ENCODE measurements at places on chromosomes 11 and 22.

- no peak for DNase-seq
Observed at GRCh38 chr22:37581504-37581903, 1.6 kb upstream of the LGALS2 start.

GRCh38 chr22:46193898-46194310 is 43.6 kb downstream of the PPARA start:
- no peak for DNase-seq

GRCh38 chr11:125408311-125408711 is 87.8 kb downstream of the FEZ1 start:
- DNase-seq, result no peak

- no peak for DNase-seq
Observed at GRCh38 chr11:6481924-6482275, 599 bp downstream of the TIMM10B start.

GRCh38 chr11:38456371-38456770 is 1858.3 kb upstream of the RAG2 start:
- no peak for DNase-seq

DNA sequence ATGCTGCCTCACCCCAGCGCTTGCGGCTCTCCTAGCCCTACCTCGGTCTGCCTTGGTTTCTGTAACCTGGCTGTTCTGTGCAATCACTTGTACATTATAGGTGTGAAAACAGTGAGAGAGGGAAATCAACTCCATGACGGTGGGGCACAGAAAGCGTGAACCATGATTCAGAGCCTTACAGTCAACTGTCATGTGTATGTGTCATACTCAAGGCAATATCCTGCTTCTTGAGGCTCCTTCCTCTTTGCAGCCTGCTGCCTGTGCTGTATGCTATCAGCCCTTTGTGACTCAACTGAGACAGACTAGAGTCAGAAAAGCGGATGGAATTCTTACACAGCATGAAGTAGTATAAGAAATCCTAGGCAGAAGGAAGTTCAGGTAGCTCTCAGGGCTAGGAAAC is 2.1 kb downstream of the NRIP3 start:
- peak; percentile 94 for DNase-seq

- DNase-seq, result no peak
Observed at GRCh38 chr11:121328176-121328966, 35.8 kb downstream of the SC5D start.

DNA sequence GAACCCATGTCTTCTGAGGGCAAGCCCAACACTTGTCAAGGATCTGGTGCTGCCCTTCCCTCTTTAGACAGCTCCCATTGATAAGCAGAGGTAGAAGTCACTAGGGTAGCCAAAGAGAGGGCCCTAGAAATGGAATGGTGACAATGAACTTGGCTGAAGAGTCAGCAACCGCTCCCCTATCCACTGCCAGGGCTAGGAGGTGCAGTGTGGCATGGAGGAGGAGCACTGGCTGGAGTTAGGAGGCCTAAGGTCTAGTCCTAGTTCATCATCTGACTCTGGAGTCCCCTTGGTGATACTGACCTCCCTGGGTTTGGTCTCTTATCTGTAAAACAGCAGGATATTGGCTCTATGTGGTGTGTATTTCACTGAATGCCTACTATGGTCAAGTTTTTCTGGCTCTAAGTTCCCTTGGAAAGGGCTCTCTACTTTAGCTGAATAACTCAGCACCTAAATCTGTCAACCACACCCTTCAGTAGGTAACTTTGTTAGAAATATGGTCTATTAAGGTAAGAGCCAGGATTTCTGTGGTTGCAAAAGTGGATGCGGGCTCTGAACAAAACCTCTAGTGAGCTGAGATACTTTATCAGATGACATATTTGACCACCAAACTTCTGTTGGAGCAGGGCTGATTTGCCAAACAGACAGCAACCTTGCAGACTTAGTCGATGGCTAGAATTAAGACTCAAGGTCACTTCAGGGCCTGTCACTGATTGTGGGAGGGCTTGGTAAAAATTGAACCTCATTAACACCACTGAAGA is 10.5 kb downstream of the TIMP3 start:
- no peak for DNase-seq

GRCh38 chr11:47000033-47000432 is 63.5 kb downstream of the CSTPP1 start:
- no peak for DNase-seq

- no peak for DNase-seq
Observed at GRCh38 chr11:34978236-34979191, 62.1 kb downstream of the PDHX start.

DNA sequence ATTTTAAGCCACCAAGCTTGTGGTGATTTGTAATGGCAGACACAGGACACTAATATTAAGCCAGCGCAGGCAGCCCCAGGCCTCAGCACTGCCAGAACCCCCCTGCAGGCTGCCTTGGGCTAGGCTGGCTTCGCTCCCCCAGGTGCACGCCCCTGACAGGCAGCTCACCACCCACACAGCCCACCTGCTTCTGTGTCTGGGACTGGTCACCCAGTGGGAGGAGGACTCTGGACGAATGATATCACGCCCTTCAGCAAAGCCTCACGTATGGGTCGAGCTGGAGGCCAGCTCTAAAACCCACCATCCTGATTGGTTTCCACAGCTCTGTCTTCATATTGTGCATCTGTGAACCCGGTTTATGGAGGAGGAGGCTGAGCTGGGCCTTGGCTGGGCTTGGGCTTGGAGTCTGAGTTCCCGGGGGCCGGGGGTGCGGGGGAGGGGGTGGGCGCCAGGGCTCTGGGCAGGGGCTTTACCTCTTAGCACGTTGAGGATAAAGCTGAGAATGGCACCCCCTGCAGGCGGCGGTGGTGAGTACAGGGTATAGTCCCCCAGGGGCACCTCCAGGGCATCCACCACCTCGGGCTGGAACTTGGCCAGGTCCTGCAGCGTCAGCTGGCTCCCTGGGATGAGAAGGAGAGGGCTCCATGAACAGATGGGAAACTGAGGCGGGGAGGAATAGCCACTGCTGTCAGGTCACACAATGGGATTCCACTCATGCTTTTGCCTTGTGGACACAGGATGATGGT is 13.8 kb downstream of the GGT5 start:
- DNase-seq, result peak; percentile 35

DNA sequence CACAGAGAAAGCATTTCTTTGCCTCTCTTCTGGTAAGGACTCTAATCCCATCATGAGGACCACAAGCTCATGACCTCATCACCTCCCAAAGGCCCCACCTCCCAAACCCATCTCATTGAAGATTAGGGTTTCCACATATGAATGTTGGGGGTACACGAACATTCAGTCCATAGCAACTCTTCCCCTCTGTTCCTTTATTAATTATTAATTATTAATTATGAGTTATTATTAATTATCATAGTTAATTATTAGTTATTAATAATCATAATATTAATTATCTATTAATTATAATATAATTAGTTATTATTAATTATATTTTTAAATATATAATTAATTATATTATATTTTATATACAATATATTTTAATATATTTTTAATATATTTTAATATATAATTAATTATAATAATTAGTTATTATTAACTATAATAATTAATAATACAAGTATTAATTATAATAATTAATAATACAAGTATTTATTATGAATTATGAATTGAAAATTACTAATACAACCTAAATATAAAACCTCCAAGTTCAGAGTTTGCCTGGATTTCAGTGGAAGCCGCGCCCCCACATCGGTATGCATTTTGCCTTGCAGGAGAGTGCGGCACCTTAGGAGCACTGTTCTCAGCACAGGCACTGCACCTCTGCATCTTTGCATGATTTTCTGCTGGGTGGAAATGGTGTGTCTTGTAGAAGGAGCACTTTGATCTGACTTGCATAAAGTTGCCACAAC is 128.0 kb upstream of the FGF3 start:
- DNase-seq, result no peak

DNA sequence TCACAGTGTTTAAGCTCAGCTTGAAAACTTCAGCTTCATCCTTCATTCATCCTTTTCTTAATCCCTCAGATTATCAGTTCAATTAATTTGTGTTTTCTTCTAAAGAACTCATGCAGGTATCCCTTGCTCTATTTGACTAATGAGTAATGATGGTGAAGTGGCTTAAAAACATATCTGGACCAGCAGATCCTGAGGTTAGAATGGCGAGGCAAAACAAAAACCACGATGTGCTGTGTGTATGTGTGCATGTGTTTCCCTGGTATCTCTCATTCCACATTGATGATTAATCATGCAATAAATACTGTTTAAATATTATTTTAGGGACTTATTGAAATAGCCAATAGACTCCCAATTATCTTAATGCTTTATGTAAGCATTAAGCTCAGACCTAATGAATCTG is 437.0 kb downstream of the DYNC2H1 start:
- DNase-seq, result no peak

GRCh38 chr11:95512682-95513081 is 276.9 kb downstream of the FAM76B start:
- DNase-seq, result no peak

GRCh38 chr11:110710628-110711381 is 1.4 kb downstream of the ARHGAP20 start:
- peak; percentile 7 for DNase-seq

GRCh38 chr22:48147404-48147803 is 1385.0 kb downstream of the TBC1D22A start:
- no peak for DNase-seq

DNA sequence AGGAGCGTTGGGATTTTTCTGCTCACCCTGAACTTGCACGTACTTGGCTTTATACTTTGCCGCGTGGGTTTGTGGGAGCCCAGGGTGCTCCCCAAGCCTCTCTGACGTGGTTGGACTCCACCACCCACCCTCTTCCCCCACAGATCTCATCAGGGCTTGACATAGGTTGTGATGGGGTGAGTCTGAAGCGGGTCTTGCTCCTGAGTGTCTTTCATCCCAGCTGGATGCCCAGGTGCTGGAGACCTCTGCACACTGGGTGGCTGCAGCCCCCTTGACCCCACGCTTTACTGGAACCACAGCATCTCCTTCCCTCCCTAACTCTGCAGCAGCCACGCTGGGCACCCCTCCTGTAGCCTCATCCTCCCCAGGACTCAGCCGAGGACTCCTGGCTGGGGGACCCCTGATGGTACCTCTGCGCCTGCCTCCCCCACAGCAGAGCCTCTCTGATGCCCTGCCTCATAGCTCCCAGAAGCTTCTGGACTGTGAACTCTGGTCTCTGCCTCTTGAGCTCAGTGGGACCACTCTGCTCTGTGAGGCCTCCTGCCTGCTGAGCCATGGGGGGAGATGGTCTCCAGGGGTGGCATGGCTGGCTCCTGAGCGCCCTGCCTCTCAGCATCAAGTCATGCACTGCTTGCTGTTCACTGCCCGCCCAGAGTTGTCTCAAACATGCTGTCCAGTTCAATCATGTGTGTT is 45.2 kb downstream of the MYEOV start:
- DNase-seq, result no peak

DNA sequence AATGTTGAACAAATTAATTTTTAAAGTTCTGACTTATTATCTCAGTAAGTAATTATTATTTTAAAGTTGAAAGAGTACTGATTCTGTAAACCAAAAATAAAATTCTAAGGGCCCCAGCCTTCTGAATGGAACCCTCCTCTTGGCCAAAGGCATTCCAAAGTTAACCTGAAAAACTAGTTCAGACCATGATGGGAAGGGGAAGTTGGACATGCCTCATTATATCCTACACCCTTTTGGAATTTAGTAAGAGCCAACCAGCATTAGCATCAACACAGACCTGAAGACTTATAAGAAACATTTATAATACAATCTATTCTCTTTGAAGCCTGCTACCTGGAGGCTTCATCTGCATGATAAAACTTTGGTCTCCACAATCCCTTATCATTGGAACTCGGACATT is 18.9 kb downstream of the LGR4 start:
- no peak for DNase-seq

DNA sequence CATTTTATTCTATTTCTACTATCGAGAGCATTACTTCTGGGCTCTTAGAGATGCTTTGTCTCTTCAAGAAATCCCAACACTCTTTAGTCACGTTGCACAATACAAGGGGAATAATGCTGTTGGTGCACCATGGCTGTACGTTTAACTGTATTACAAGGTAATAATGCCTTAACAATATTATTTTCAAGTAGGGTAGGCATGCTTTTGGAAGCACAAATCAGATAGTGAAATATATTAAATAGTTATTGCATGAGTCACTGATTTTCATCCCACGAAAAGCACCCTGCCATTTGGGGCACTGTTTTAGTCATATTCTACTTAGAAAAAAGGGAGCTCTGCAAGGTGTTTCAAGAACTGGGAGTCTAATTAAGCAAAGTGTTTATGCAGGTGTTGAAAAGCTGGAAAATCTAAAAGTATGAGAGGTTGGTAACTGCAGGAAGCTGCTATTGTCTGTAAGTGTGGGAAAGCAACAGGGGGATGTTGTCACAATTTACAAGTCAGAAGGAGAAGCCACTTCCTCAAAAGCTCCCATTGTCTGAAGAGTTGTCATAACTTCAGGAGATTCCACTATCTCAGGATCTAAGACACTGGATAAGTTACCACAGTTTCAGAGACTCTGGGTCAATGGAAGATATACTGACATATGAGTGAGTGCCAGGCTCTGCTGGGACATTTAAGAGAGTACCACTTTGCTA is 218.2 kb downstream of the JRKL start:
- DNase-seq, result no peak

DNA sequence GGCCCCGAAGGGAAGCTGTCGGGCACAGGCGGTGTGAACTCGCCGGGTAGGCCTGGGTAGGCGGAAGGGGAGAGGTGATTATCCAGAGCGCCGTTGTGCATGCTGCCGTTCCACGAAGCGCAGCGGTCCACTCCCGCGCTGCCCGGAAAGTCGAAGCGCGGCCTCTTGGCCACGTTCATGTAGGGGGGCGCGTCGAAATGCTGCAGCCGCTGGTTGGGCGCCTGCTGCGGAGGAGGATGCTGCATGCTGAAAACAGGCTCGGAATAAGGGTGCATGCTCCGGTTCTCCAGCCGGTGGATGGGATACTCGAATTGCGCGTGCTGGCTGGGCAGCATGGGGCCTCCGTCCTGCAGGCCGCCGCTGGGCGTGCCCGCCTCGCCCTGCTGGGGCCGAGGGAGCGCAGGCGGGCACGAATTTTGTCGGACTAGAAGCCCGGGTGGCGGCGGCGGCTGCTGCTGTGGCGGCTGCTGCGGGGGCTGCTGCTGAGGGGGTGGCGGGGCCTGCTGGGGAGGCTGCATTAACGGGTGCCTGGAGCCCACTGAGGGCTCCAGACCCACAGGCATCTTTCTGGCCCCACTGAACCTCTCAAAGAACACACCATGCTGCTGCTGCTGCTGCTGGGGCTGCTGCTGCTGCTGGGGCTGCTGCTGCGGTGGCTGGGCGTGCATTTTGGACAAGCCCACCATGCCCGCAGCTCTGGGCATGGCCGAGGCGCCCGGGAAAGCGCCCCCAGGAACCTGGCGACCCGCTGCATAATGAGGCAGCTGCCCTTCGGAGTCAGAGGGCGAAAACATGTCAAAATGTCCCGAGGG is 2.3 kb downstream of the MN1 start:
- DNase-seq, result no peak

DNA sequence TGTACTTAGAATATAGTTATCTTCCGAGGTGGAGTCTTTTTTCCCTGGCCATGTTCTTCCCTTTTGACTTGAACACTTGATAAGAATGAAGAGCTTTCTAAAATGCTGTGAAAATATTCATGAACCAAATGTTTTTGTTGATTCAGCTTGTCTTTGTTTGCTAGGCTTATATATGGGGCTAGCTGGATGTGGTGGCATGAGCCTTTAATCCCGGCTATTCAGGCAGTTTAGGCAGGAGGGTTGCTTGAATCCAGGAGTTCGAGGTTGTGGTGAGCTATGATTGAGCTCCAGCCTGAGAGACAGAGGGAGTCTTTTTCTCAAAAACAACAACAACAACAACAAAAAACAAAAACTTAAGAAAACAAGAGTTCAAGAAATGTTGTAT is 23.1 kb downstream of the CBL start:
- DNase-seq, result no peak
